Retina (tissue), 1 donor: ENCODE measurements at places on chromosomes 1 and 21.
A peak's percentile ranks its signal among the peaks of the same experiment; 100 is the strongest.

- no peak for DNase-seq
Observed at GRCh38 chr1:219538886-219539285, 74.0 kb downstream of the ZC3H11B start.

DNA sequence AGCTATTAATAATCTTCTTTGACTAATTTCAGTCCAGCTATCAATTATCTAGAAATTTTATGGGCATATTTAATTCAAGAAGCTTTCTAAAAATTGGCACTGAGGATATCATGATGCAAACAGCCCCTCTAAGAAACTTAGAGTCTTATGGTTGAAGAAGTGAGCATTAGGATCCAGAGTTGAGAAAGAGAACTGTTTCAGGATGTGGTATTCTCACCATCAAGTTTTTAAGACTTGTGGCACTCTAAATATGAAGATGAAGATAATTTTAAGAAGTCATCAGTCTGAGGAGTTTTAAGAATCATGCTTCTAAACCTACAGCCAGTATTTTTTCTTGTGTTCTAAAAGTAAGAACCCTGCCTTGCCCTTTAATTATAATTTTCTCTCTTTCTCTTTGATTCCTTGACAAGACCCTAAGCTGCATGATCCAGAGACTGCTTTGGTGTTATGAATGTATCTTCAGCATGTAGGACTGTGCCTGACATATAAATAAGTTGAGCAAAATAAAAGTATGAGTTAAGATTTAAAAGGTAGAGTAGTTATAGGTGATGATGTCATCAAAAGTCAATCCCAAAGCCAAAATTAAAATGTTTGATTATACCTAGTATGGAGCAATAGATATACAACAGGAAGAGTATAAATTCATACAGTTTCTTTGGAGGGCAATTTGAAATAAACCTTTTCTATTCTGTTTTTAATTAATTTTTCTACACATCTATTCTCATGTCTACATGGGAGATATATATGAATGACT, 39.1 kb downstream of the RPS6KC1 start:
- DNase-seq, result no peak

- DNase-seq, result peak; percentile 89
Observed at GRCh38 chr1:115642168-115643072, 650 bp downstream of the VANGL1 start.

- no peak for DNase-seq
Observed at GRCh38 chr1:243422362-243422761, 166.5 kb downstream of the SDCCAG8 start.

DNA sequence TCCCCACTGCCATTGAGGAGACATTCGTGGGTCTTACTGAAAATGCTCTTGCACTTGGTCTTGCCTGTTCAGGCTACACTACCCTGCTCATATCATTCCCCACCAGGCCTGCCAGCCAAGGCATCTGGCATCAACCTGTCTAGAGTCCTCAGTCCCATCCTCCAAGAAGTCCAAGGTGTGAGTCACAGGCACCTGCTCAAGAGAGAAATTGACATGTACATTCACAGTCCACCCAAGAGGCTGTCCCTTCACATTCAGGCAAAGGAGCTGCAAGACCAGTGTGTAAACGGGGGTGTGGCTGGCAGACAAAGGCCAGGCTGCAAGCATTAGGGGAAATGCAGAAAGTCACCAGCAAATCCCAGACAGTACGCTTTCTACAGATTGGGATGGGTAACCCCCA, 13.1 kb upstream of the PLA2G2C start:
- DNase-seq, result no peak

DNA sequence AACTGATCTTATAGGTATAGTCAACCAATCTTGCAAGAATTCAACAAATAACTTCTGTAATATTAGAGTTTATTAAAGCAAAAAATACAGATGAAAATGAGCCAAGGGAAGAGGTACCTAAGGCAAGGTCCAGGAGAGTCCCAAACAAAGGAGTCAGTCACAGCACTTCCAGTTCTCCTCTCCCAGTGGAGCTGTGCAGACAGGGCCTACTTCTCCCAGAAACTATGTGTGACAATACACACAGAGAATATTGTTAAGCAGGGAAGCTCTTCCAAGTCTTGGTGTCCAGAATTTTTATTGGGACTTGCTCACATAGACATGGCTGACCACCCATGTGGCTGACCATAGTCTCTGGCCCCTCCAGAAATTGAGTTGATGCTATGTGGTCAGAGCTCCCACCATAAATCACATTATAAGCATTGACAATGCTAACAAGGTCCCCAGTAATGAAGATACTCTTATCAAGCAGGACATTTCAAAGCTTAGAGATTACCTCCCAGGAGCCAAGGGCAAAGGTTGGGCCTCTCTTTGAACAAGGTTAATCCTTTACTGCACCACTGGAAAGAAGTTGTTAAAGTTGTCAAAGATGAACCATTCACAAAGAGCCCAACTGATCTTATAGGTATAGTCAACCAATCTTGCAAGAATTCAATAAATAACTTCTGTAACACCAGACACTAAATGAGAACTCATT, 3.5 kb upstream of the CD244 start:
- DNase-seq, result no peak

GRCh38 chr1:118275472-118276115, 90.6 kb upstream of the SPAG17 start:
- no peak for DNase-seq

GRCh38 chr21:33936301-33937038, 20.9 kb upstream of the ATP5PO start:
- DNase-seq, result no peak

DNA sequence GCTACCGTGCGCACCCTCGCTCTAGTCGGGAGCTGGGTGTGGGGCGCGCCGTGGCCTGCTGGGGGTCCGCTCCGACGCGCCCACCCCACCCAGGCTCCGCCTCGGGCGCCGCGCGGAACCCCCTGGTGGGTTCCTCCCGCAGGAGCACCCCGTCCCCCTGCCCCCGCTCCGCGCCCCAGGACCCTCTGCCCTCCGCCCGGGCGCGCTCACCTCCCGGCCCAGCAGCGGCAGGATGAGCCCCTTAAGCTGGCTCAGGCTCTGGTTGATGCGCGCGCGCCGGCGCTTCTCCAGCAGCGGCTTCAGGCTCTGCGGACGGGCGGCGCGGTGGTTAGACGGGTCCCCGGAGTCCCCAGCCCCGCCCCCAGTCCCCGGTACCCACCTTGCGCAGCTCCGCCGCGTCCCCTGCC, 319 bp downstream of the HES2 start:
- DNase-seq, result no peak

DNA sequence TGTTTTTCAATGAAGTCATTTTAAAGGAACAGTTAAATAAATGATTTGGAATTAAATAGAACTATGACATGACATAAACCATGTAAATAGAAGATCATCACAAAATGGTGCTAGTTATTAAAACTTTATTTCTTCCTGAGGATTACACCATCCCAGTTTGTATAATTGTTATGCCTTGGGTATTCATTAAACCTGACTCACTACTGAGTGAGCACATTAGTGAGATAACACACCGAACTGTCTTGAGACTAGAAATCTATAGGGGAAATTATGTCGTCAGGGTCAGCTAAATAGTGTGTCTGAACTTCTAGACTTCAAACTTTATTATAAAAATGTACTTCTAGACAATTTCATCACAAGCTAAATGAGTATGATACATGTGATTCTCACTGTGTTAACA, 189.4 kb downstream of the NCAM2 start:
- DNase-seq, result no peak

GRCh38 chr1:101474039-101474665, 237.3 kb downstream of the S1PR1 start:
- no peak for DNase-seq

GRCh38 chr1:10522322-10522860, 47.6 kb downstream of the PEX14 start:
- DNase-seq, result no peak

DNA sequence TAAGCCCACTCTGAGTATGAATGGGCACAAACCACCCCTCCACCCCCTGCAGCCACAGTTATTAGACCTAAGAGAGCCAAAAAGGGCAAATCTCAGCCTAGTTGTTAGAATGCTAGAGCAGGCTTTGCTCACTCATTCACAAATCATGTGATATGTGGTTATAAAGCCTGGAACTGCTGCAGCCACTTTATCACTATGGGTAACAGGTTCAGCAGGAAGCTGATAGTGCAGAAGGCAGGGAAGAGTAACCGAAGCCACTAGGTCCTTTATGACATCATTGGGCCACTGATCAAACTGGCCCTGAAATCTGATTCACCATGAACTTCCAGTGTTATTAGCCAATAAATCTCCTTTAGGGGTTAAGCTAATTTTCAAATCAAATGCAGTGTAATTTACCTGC, 134.7 kb downstream of the GRIK1 start:
- no peak for DNase-seq

DNA sequence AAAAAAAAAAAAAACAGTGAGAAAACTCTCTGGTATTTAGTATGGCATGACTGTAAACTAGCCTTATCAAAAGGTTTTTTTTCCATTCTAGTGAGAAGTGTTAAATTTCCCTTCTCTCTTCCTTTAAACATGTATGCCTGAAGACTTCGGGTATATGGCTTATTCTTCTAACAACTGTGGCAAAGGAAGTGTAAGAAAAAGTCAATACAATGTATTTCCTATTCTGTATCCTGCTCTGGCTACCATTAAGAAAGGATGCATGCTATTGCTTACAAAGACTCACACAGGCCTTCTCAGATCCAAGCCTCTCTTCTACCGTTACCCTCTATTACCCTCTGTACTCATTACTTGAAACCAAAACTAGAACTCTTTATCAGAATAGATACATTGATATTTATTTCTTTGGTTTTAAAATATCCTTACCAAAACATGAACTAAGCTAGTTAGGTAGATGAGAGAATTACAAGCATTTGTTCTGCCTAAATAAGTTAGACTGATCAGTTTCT, 8.4 kb downstream of the CEPT1 start:
- no peak for DNase-seq

GRCh38 chr1:213019450-213019849, 3.8 kb upstream of the ANGEL2 start:
- DNase-seq, result no peak

- no peak for DNase-seq
Observed at GRCh38 chr1:178688244-178688643, 36.8 kb upstream of the RALGPS2 start.

DNA sequence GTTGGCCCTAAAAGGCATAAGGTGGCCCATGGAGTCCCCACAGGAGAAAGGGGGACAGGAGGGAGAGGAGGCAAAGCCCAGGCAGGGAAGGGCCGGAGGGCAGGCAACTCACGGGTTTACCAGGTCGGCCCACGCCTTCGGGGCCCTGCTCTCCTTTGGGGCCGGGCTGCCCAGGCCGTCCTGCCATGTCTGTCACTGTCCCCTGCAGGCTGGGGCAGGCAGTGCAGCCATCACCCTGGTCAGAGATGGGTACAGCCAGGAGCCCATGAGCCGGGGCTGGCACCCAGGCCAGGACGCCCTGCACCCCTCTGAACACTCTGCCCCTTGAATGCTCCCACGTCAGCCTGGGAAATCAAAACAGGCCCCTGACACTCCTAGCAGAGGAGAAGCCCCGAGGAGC, 19.8 kb downstream of the COL16A1 start:
- no peak for DNase-seq

- no peak for DNase-seq
Observed at GRCh38 chr1:172656576-172656975, 2.3 kb upstream of the FASLG start.

GRCh38 chr1:181134543-181135436, 46.3 kb downstream of the IER5 start:
- DNase-seq, result no peak

GRCh38 chr1:68826836-68827235, 330.0 kb upstream of the DEPDC1 start:
- no peak for DNase-seq

GRCh38 chr1:34013958-34014737, 150.3 kb downstream of the HMGB4 start:
- DNase-seq, result peak; percentile 35

DNA sequence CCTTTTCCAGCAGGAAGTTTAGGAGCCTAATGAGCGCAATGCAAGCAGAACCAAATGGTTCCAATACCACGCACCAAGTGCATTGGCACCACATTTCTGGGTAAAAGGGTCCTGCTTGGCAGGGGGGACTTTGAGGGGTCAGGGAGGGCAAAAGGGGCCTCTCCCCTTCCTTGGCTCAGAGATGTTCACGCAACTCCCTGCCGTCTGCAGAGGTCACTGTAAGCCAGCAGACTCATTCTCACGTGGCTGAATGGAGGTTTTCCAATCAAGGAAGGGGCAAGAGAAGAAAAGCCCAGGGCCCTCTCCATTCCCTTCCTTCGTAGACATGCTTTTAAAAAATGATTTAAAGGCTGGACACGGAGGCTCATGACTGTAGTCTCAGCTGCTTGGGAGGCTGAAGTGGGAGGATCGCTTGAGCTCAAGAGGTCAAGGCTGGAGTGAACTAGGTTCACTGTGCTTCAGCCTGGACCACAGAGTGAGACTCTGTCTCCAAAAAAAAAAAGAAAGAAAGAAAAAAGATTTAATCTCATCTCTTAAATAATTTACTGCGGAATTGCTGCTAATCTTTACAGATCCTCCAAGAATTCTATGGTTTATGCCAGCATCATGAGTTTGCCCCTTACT, 80.3 kb downstream of the RUNX3 start:
- DNase-seq, result peak; percentile 56

- DNase-seq, result no peak
Observed at GRCh38 chr1:225999912-226000337, 782 bp upstream of the SDE2 start.

- DNase-seq, result no peak
Observed at GRCh38 chr1:105087506-105087905, 1337.8 kb downstream of the AMY1C start.

GRCh38 chr1:74271503-74271902, 36.3 kb downstream of the TNNI3K start:
- DNase-seq, result no peak

DNA sequence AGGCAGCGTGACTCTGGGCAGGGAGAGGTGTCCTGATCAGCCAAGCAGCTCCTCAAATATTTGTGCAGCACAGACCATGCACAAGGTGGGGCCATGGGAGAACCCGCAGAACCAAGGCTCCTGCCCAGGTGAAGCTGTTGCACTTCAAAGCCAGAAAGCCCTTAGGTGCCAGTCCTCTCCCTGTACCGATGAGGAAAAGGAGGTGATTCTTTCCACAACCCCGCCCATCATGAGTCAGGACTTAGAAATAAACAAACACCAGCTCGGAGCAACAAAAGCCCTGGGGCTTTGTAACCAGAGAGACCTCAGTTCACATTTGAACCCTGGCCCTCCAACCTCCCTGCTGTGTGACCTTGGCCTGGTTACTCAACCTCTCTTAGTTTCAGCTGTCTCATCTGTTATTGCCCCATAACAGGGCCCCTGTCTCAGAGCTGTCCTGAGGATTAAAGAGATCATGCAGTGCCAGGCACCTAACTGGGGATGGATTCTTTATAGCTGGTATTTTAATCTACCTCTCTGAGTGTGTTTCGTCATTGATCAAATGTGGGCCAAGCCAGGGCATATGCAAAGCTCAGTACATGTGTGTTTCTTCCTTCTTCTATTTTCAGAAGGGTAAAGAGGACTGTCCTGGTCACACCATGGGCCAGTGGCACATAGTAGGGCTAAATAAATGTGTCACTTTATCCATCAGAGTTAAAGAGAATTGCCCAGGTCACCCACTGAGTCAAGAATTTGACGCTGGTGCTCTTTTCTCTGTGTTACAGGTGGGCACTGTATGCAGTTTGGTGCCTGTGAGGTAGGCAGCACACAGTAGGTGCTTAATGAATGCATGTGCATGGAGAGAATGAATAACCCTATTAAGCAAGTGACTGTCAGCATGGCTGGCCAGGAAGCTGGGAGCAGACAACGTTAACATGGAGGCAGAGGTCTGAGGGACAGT, 1.4 kb downstream of the LDLRAD1 start:
- DNase-seq, result no peak
